ENCODE measurements at places on chromosomes 12 and 14. TPM values are rescaled to one million over a fixed set of nuclear protein-coding genes. Genes with fewer than 3 reads are reported as not detected.

Gene RD3L
- not detected for total RNA-seq

Gene TAS2R8
- 0.44 TPM for total RNA-seq

Gene PTPRB
- 162 TPM for total RNA-seq

Gene SLC38A2
- 249 TPM for total RNA-seq

Gene RNASE3
- total RNA-seq, result not detected

Gene TRIAP1
- 39.8 TPM for total RNA-seq

Gene SLC17A8
- not detected for total RNA-seq

Gene TMEM121
- 1.6 TPM for total RNA-seq
